ENCODE measurements at places on chromosomes 1 and 21.

GRCh38 chr1:227369102-227369760, 50.9 kb upstream of the CDC42BPA start:
- DNase-seq, result no peak

DNA sequence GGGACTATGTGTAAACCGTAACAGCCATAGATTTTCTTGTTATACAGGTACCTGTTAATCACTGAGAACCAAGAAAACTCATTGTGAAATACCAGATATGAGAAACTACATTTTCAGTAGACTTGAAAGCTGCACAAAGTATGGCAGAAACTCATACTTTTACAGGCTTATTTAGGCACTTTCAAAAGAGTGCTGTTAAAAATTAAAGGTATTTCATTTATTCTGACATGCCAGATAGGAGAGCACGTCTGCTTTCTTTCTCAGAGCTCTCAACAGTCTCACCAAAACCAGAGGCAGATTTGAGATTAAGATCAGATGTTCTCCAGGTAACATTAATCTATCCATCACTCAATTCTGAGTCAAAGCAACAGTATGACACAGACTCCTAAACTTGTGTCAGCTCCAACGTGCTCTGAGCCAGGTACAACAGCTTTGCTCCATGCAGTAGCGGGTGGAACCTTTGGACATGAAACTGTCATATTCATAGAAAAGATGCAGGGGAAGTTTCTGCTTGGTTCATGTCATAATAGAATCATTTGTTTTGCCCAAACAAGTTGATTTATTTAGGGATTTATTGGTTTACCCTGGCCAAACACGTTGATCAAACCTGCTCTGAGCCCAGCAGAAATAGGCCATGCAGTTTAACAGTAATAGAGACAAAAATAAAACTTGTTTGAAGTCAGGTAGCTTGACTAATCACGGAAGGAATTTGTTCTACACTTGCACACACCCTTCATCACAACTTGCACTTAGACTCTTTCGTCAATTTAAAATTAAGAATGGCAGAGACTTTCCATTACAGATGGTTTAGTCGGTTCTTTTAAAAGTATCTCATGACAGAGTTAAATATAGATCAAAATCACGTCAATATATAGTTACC, 20.8 kb upstream of the TSNAX start:
- DNase-seq, result no peak

GRCh38 chr1:45765999-45766792, 15.7 kb upstream of the IPP start:
- no peak for DNase-seq

DNA sequence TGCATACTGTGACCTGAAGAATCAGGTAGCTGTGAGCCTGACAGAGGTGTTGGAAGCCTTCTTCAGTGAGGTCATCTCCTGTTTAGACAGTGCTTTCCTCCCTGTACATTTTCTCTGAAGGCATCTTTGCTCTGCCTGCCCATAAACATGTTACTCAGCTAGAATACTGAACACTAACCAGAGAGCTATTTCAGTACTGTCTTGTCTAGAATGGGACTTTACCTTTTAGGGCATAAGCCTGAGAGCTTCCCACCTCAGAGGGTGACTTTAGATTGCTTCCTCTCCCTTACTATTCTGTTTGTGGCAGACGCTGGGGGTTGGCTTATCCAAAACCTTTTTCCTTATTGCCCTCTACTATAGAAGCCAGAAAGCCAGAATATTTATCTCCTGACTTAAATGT, 23.3 kb upstream of the ZNF326 start:
- DNase-seq, result no peak

- DNase-seq, result no peak
Observed at GRCh38 chr1:30471307-30471706, 252.1 kb downstream of the MATN1 start.

- no peak for DNase-seq
Observed at GRCh38 chr1:17925290-17926237, 170.4 kb downstream of the ACTL8 start.

DNA sequence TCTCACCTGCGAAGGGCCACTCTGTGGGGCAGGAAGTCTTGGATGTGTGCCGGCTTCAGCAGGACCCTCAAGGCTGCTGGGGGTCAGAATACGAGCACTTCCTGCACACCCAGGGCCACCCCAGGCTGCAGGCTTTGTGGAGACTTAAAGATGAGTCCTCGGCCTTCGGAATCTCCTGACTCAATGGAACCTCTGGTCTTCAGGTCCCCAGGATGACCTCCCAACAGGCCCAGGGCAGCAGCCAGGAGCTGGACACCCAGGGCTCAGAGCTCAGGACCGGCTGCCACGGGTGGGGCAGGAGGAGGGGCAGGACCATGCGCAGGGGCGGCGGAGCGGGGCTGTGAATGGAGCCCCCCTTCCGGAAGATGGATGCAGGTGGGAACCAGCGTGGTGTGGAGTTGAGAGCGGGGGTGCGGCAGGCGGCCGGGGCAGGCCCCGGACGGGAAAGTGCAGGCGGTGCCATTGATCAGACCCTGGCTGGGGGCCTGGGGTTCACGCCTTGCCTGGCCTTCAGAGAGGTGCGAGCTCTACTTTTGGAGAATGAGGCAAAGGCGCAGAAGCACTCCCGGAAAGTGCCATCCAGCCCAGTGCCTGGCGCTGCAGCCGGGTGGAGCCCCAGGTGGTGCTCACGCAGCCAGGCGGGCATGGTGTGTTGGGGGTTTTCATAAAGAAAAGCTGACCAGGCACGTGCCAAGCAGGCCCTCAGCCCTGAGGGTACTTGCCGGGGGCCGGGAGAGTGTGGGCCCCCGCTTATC, 10.4 kb downstream of the COL18A1 start:
- DNase-seq, result no peak

GRCh38 chr1:179202161-179202560, 27.3 kb downstream of the ABL2 start:
- no peak for DNase-seq

GRCh38 chr1:110783292-110783918, 89.5 kb upstream of the CD53 start:
- no peak for DNase-seq

GRCh38 chr1:228863776-228864175, 128.5 kb downstream of the RHOU start:
- no peak for DNase-seq

DNA sequence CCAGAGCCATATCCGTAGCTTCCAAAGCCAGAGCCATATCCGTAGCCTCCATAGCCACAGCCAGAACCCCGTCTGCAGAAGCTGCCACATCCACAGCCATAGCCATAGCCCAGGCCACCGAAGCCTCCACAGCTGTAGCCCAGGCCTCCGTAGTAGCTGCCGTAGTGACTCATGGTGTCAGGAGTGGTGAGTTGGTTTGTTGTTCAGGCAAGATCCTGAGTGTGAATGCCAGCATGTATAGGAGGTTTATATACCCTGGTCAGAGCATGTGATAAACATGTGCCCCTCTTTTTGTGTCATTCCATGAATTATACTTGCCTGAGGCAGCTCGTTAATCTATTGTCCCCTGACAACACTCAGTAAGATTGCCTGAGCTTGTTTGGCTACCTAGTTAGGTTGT, at the start of gene KRTAP19-1:
Gene KRTAP19-1, minus strand, starts transcription at position 223 of the 400 bp plus-strand sequence. Its CDS starts 50 bp downstream, at position 173.
- no peak for DNase-seq

- no peak for DNase-seq
Observed at GRCh38 chr1:8197493-8198282, 120.2 kb upstream of the SLC45A1 start.

GRCh38 chr1:187384504-187384903, 555.8 kb downstream of the PLA2G4A start:
- DNase-seq, result no peak

- no peak for DNase-seq
Observed at GRCh38 chr1:178901482-178902125, 30.7 kb upstream of the ANGPTL1 start.

- DNase-seq, result no peak
Observed at GRCh38 chr1:1347663-1348419, 1.4 kb downstream of the DVL1 start.

GRCh38 chr1:35175098-35175576, 17.8 kb downstream of the SFPQ start:
- DNase-seq, result no peak

DNA sequence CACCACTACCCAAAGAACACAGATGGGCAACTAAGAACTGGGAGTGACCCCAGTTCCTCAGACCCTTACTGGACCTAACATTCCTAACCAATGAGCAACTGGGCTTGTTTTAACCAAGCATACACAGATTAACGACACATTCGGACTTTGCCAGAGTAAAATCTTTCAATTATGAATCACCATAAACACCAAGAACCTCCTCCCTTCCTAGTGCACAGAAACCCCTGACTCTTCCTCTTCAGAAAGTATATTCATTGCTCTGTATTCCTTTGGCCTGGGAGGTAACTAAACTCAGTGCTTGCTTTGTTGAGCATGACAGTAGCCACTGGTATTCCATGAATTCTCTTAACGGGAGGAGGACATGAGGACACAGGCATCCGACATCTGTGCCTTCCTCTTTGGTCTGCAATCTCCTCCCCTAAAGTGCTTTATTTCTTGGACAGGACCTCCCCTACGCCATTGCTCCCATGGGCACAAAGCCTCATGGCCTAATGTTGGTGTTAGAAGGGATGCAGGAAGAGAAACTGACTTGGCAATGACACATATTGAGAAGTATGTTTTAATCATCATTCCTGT, 42.7 kb downstream of the SEC16B start:
- DNase-seq, result no peak

- no peak for DNase-seq
Observed at GRCh38 chr1:98556521-98557158, 104.9 kb upstream of the SNX7 start.

GRCh38 chr1:83043244-83043643, 955.7 kb downstream of the TTLL7 start:
- DNase-seq, result no peak

GRCh38 chr1:226664413-226665101, 74.5 kb downstream of the ITPKB start:
- DNase-seq, result no peak

DNA sequence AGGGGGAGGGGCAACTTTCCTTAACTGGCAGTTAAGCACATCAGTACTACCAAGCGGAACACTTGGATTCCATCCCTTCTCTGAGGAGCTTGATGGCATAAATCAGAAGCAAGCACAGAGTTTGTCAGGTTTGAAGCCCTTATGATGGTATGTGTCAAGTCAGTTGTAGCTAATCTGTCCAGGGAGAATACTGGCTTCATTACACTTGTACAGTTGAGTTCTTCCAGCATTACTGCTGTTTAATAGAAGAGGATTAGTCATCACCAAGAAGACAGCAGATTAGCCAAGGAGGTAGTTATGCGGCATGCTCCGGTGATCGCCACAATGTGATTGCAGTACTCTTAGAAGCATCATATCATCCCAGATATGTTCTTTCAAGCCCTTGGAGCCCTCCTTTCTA, 2.1 kb upstream of the TDRD5 start:
- no peak for DNase-seq

DNA sequence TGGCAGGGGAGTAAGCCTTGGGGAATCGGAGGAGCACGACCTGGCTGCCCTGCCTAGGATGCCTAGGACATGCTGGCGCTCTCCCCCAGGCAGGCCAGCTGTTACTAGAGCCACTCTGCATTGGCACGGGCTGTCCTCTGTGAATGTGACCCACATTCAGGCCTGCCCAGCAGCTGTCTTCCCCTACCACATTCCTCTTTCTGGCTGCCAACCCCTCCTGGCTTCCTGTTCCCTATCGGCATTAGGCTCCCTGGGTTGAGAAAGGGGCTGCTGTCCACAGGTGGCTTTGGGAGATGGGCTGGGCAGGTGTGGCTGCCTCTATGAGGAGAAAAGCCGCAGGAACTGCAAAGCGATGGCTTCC, 2.3 kb upstream of the NFASC start:
- no peak for DNase-seq

DNA sequence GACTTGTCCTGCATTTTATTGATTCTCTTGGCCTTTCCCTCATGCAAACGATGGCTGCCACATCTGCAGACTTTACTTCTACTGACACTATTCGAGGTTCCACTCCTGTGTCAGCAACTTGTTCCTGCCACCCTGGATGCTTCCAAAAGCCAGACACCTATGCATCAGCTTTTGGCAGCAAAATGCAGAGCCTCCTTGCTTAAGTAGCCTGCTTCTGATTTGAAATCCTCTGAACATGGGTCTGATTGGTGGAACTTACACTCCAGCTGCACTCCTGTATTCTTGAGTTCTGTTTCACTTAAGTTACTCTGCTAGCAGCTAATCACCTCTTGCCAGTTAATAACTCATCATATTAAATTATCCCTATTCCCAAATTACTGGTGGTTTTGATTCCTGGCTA, 152.1 kb upstream of the FMN2 start:
- DNase-seq, result no peak

DNA sequence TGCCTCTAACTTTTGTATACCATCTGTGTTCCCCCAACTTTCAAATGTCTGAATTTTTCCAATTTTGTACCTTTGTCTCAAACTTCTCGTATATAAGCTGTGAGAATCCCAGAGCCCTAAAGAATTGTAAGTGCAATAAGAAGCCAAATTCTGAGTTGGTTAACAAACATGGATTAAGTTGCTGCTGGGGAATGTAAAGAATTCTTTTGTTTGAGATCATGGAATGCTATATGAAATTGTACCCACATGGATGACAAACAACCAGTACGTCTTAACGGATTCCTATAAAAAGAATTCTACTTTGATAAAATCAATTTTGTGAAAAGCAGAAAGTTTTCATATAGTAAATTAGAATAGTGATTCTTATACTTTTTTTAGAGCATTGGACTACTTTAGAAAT, 72.4 kb upstream of the CYP2J2 start:
- DNase-seq, result no peak

DNA sequence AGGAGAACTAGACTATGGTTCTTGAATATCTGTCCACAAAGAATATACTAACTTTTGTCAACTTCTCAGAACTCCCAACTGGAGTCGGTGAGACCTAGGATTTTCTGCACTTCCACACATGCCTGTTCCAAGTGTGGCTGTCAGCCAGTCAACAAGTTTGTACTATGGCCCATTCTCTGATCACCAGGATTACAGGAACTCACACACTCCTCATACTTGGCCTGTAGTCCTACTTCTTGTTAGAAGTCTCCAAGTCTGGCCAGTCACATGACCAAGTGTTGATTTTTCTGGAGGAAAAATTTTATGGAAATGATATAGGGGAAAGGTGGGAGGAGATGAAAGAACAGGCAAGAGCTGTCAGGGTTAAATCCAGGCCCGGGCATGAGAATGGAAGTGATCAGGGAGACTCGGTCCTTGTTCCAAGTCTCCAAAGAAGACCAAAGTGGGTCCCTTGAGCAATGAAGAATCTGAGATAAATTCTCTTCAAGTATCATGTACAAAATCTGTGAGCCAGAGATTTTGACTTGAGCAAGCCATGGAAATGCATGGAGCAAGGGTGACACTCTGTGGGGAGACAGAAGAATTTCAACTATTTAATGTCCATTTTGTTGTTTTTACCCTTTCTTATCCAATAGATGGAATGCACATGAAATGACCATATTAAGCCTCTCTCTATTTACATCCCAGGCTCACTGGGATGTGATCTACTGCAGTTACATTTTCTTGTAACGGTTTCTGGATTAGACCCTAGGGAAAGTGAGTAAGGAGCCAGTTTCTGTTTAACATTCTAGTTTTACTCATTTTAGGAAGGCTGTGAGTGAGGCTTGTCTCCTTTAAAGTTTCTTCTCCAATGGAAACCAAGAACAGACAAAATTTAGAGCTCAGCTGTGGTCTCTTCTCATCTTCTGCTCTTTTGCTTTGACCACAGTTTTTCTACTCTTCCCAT, 320.9 kb downstream of the ASTN1 start:
- no peak for DNase-seq

- DNase-seq, result no peak
Observed at GRCh38 chr1:207808322-207808705, 56.5 kb downstream of the CD46 start.

Data from stimulated activated CD8-positive, alpha-beta memory T cell treated with anti-CD3 and anti-CD28 coated beads, Interleukin-7, amount 100 ng/mL, for 1 hour (primary cell).